ENCODE measurements at places on chromosomes 12 and 14.

DNA sequence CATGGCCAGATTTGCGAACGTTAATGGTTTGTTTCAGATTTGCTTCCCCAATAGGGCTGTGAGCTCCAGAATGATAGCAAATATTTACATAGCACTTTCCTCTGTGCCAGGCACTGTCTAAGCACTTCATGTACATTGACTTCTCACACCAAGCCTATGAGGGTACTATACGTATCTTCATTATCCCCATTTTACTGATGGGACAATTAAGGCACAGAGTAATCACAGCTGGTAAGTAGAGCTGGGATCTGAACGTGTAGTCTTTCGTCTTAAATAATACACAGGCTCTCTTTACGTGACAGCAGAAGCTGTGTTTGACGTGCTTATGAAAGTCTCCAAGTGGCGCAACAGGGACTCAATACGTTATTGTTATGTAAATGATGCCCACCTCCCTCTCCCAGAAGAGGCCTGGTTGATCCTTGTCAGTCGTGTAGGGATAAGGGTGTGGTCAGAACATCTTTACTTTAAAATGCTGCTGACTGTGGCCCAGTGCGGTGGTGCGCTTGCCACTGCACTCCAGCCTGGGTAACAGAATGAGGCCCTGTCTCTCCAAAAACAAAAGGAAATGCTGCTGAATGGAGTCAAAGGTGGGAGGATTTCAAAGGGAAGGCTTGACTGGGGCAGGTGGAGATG lies 66.3 kb upstream of the TCL1B start:
- no peak for DNase-seq

- DNase-seq, result no peak
Observed at GRCh38 chr12:79885911-79886490, 48.9 kb downstream of the PPP1R12A start.

GRCh38 chr14:102893452-102893851 lies 29.0 kb upstream of the AMN start:
- no peak for DNase-seq

DNA sequence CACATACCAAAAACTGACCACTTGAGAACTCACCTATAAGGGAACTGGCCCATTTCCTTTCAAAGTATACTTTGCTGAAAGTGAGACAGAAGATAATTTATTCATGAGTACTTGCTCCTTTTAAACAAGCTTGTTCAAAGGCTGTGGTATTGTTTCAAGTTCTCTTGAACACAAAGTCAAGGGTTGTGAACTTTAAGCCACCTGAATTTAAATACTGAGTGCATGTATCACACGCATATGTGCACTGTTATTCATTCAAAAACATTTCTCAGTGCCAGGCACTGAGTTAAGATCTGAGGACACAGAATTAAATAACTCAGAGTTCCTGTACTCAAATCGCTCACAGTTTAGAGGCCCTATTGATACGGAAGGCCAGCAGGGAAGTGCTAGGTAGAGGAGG lies 19.1 kb upstream of the LDHB start:
- DNase-seq, result peak; percentile 59

DNA sequence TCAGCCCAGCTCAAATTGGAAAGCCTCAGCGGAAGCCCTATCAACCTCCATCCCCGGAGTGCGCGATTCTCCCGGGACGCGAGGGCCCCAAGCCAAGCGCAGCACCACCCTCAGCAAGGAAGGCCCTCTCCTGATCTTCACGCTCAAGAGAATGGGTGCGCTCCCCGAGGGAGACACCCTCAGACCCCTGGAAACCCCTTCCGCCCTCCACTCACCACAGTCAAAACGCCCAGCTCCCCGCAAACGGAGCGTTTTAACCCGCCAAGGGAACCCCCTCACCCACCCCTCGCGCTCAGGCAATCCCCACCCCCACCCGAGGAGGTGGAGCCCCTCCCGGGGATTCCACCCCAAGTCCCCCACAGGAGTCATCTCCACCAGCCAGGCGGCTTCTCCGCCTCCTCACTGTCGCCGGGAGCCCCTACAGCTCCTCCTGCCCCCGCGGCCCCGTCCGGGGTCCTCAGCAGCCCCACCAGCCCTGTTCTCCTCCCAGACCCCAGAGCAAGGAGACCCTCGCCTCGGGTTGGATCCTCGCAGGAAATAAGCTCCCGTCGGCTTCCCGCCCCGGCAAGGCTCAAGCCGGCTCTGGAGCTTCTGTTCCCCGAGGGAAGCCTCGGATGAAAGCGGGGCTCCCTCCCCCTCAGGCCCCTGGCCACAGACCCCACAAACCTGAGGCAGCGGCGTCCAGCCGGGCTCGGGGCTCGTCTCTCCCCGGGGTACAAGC lies 507 bp downstream of the BAZ2A start:
- peak; percentile 47 for DNase-seq

DNA sequence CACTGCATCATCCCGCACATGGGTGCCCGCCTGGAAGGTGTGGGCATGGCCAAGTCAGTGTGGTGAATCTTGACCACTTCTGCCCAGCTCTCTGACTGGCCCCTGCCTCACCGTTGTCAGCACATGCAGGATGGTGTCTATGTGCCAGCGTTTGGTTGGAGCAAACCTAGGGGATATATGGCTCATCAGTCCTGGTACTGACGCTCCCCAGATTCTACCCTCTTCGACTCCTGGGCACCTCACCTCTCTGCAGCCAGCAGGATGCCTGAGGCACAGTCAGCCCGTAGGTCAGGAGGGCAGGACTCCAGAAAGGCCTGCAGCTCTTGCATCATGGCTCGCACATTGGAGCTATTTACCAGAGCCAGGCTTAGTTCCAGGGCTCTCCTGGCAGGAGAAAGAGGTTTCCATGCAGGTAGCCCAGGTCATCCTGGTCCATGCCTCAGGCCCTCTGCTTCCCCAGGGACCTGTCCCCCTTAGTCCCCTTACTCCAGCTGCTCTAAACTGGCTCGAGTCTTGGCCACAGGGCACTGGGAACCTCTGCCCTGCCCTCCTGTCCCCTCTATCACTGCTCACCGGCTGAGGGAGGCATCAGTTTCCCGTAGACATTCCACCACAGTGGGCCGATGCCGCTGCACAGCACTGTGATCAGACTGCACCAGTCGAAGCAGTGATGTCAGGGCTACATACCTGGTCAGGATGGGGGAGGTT lies 4.0 kb downstream of the AP1G2 start:
- no peak for DNase-seq

DNA sequence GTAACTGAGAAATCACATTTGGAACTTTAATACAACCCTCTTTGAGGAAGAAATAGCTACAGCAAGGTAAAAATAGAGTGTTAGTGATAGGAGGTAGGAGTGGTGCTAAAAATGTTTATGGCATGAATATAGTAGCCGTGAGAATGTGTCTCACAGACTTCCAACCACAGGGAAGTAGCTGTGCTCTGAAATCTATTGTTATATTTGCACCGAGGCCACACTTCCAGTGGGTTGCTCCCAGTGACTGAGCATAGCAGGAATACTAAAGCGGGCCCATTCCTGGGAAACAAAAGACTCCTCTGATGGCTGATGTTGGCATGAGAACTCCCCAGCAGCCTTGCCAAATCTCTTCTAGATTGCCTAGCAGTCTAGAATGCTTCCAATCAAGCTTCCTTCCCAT lies 174.1 kb upstream of the PLXNC1 start:
- no peak for DNase-seq

DNA sequence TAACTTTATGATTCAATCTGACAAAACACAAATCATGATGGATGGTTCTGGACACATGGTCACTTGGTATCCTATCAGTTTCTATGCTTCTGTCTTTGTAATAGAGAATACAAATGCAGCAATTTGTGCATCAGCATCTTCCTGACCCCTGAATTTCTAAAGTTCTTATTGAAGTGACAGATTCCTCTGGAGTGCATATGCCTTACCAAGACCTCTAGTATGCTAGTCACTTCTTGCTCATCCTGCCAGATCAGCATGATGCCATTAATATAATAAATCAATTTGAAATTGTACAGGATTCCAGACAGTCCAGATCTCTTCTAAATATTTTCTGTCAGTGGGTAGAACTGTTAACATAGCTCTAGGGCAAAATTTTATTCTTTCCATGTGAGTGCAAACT lies 40.6 kb upstream of the GLIPR1 start:
- DNase-seq, result no peak

- no peak for DNase-seq
Observed at GRCh38 chr12:74071182-74071581, 466.5 kb upstream of the ATXN7L3B start.

DNA sequence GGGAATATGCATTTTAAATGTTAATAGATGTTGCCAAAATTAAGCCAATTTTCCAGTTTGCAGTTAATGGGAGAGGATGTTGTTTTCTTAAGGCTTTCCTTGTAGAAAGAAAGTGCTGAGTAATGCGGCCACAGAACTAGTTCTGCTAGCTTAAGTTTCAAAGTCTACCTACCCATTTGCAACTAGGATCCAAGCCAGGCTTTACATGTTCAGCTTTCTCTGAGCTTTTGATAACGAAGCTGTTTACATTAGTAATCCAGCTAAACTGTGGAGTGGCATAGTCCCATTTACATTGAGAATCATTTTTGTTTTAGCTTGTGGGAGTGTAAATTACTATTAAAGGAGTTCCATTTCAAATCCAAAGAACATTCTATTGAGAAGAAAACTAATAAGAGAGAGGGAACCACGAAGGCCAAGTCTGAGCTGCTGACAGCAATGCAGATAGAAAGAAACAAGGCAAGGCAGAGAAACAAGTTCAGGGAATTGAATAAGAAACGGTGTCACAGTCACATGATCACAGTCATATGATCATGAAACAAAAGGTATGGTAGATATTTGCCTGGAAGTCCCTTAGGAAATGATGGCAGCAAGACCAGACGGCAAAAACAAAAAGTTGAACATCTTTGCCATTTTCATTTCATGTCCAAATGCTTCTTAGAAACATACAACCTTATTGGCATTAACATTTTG lies 274.9 kb downstream of the PAWR start:
- no peak for DNase-seq

DNA sequence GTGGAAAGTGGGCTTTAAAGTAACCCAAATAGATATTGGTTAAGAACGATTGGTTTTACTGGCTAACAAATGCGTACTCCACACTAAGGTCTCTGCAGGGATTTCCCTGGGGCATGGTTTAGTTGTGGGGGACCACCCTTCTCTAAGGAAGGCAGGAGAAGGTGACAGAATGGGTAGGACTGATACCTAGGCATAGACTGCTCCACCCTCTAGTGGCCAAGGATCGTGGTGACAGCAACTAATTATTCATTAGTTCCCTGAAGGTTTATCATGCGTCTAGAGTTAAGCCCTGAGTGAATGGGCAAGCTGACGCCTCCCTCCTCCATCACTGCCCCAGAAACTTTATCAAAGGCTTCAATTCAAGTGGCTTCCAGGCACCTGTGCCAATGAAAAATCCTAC lies 9.1 kb downstream of the FAM181A start:
- no peak for DNase-seq

GRCh38 chr14:59634617-59635016 lies 58.0 kb upstream of the CCDC175 start:
- DNase-seq, result no peak

DNA sequence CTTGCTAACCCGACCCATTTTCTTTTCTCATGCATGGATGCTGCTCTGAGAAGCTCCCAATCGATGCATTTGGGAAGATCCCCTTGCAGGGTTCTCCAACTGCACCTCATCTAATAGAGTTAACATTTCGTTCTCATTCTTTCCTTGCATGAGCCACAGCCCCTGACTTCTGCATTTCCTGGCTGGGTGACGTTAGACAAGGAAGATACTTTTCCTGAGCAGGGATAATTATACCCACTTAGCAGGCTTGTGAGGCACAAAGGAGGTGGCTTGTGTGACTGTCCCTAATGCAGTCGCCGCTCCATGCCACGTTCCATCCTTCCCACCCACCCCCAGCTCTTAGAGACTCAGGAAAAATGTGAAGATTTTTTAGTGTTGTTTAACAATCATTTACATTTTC lies 195.1 kb downstream of the CHST11 start:
- no peak for DNase-seq

GRCh38 chr14:32991691-32992090 lies 53.0 kb downstream of the NPAS3 start:
- no peak for DNase-seq

DNA sequence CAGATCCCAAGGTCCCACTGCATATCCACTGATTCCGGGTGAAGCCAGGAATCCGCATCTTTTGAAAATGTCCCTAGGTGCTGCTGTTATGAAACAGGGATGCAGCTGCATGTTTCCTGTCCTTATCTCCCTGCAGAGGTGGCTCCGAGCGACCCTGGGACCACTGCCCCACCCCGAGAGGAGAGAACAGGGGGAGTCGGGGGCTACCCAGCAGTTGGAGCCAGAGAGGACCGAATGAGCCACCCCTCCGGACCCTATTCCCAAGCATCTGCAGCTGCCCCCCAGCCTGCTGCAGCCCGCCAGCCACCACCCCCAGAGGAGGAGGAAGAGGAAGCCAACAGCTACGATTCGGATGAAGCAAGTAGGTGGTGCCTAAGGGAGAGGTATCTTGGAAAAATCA lies 30.3 kb upstream of the OAS1 start:
- DNase-seq, result no peak

GRCh38 chr12:93377252-93378195 lies at the start of gene NUDT4:
TSS of gene NUDT4 (plus strand) at chr12:93377925. CDS start at chr12:93378323, 398 bp downstream.
- peak; percentile 96 for DNase-seq

GRCh38 chr12:85572956-85573355 lies 263.3 kb downstream of the RASSF9 start:
- no peak for DNase-seq

DNA sequence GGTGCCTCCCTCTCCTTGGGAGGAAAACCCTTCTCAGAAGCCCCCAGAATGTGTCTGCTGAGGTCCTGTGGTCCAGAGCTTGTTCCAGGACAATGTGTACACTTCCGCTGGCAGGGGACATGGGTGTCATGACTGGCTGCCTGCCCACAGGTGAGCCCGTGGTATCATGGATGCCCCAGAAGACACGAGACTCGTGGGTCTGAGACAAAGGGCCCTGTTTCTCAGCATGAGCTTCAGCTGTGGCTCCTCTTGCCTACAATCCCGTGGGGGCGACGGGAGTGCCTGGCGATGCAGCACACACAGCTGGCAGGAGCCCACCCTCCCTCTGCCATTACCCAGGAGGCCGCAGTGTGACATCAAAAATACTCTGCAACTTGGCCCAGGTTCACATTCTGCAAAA lies 7.0 kb downstream of the TMEM121 start:
- DNase-seq, result no peak

- no peak for DNase-seq
Observed at GRCh38 chr14:52701223-52701622, 5.8 kb upstream of the PSMC6 start.

GRCh38 chr14:64210216-64210615 lies 84.0 kb downstream of the ESR2 start:
- no peak for DNase-seq

GRCh38 chr14:67060546-67060945 lies 128.7 kb upstream of the GARIN2 start:
- DNase-seq, result no peak

- no peak for DNase-seq
Observed at GRCh38 chr12:2011643-2012607, 7.7 kb upstream of the DCP1B start.

DNA sequence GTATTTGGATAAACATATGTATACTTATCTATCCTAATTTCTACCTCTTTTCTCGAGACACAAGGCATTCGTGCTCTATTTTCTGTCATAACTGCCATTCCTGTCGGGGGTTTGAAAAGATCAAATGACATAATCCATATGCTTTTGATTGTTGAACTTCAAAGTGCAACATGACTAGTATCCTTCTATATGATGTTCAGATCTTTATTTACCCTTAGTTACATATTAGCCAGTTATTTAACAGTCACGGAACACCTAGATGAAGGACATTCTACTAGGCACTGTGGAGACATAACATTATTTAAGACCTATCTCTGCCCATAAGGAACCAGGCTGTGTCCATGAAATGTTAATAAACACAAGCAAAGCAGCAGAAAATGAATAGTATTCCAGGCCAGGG lies 11.2 kb upstream of the GRIN2B start:
- no peak for DNase-seq

Data from natural killer cell (primary cell).